ENCODE measurements at places on chromosomes 2 and 18.

GRCh38 chr2:68196120-68196716 lies 38.5 kb downstream of the PNO1 start:
- no peak for DNase-seq

DNA sequence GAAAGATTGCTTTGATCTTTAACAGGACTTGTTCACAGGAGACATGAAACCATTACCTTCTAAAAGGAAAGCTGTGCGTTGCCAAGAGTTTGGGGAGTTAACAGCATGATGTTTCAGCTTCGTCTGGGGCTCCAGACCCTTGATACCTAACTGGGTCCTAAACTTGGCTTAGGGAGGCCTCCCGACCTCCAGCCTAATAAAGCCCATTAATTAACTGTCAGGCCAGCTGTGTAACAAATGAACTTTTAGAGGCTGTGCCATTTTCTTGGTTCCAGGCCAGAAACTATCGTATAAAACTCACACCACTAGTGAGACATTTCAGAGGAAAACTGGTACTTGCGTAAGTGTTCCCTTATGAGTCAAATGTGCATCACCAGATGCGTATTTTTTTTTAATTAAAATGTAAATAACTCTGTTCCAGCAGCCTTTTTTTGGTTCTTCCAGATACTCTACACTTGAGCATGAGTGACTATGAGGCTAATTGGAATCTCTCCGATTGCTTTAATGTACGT lies 236.5 kb downstream of the BCL2 start:
- no peak for DNase-seq

GRCh38 chr18:41265047-41265446 lies 690.0 kb upstream of the PIK3C3 start:
- no peak for DNase-seq

GRCh38 chr2:113175042-113175628 lies 1.4 kb downstream of the PSD4 start:
- DNase-seq, result no peak

DNA sequence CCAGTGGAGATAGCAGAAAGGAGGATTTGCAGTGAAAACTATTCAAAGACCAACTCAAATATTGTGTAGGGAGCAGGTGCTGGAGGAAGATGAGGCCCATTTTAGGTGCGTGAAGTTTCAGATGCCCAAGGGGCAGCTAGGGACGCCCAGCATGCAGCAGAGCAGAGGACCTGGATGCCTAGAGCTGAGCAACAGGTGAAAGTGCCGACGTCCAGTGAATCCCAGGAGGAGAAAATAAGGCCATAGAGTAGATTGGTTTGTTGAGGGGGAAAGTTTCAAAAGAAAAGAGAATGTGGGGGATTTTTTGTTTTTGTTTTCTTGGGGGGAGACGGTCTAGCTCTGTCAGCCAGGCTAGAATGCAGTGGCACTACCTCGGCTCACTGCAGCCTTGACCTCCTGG lies 53.1 kb downstream of the OSBPL1A start:
- no peak for DNase-seq

DNA sequence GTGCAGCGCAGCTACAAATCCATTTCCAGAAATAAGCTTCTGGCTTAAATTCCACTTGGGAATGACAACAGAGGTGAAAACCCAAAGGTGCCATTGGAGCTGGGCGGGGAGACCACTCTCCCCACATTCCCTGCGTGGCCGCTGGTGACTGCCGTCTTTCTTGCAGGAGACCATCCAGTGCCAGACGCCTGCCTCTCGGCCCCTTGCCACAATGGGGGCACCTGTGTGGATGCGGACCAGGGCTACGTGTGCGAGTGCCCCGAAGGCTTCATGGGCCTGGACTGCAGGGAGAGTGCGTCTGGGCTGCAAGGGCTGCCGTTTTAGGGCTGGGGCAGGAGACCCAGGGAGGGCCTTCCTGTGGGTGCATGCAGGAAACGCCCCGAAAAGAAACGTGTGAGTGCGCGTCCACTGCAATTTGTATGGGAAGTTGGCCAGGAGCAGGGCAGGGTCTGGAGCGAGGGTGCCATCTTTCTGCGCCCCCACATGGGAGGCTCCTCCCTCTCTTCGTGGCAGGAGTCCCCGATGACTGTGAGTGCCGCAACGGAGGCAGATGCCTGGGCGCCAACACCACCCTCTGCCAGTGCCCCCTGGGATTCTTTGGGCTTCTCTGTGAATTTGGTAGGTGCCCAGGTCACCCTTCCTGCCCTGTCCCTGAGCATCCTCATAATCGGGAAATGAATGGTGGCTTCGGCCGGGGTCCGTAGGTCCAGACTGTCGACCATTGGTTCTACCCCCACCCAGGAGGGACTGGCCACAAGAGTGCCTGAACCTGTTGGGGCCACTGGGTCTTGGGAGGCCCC lies 49.9 kb downstream of the SNED1 start:
- no peak for DNase-seq

DNA sequence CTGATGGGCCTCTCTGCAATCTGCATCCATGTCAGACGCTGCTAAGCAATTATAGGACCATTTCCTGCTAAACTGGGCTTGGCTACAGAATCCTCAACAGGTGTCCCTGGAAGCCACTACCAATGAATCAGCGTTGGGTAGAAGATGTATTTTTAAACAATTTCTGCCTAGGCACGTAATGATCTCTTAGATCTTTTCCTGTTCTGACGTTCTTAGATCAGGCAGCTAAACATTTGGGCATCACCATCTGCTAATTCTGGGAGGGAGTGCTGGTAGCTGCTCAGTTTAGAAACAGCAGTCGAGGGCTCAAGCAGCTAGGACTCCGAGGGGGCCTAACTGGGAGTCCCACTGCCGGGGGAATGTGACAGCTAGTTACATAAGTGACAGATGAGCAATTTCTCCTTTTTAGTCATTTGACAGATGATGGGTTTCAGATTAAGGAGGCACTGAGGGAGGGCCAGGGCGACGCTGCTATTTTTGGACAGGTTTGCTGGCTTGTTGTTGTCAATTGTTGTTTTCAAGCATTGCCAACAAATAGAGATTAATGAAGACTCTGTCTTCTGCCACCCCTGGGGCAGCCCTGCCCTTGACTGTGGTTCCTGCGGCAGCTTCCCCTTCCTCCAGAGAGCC lies 92.7 kb downstream of the MRO start:
- DNase-seq, result no peak

GRCh38 chr2:19899985-19900930 lies 1.5 kb downstream of the TTC32 start:
- DNase-seq, result no peak

- no peak for DNase-seq
Observed at GRCh38 chr2:133090358-133090757, 420.4 kb upstream of the LYPD1 start.

DNA sequence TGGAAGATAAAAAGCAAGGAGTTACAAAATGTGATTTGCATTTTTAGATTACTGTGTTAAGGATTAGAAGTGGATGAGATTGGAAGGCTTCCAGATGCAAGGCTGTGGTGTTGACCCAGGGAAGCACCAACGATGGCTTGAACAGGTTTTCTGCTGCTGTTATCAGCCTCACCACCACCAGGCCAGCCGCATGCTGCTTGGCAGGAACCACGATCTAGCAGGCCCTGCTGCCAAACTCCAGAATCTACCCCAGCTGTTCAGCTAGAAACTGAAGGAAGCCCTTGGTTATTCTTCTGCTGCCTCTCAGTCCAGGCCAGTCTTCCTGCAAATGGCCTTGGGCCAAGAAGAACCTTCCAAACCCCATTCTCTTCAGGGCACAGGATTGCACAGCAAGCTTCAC lies 133.9 kb downstream of the MTCL1 start:
- no peak for DNase-seq

DNA sequence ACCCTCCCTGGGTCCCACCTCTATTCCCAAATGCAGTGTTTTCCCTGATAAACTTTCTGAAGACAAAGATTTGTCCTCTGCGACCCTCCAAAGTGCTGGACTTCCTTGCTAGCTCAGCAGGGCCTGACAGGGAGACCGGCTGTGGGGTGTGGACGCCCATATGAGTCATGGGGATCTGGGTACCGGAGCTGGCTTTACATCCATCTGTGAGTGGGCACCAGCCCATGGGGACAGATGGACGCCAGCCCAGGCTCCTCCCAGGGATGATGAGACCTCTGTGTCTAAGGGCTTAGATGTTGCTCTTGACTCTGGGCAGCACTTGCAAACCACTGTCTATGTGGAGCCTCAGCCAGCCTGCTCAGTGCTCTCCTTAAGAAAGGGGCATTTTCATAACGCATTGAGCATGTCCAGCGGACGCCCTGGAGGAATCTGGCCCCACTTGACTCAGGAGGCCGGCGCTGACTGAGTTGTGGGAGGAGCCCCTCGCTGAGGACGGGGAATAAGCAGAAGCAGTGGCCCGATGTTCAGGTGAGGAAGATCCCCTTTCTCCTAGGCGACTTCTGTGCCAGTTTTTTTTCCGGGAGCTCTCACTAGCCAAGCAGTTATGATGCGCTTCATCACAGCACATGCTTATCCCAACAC lies 229.4 kb upstream of the MYT1L start:
- DNase-seq, result no peak

DNA sequence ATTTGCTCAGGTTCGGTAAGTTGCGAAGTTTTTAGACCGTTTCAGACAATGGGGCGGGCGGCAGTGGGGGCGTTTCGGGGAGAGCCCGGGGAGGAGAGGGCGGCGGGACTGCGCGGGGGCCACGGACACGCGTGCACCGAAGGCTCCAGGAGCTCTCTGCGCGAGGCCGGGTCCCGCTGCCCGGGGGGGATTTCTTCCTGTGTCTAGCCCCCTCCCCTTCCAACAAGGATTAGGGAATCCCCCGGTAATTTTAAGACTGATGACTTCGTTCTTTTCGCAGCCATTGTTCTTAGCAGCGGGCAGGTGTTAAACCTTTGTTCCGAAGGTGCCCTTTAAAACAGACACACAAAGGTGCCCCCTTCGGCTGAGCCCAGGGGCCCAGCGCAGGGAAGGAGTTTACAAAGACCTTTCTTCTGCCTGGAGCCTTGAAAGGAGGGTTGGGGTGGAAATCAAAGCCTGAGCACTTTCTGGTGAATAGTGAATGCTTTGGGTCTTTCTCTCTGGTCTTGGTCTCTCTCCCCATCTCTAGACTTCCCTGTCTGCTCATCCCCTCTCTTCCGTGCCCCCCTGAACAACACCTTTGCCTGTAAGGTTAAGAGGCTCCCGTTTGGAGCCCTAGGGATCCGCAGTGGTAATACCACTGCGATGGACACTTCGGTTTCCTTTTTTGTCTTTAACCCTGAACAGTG lies 2.1 kb downstream of the TRIB2 start:
- no peak for DNase-seq

GRCh38 chr18:26040051-26040656 lies 50.3 kb downstream of the SS18 start:
- DNase-seq, result no peak

- no peak for DNase-seq
Observed at GRCh38 chr2:128311755-128312341, 6.8 kb downstream of the HS6ST1 start.

DNA sequence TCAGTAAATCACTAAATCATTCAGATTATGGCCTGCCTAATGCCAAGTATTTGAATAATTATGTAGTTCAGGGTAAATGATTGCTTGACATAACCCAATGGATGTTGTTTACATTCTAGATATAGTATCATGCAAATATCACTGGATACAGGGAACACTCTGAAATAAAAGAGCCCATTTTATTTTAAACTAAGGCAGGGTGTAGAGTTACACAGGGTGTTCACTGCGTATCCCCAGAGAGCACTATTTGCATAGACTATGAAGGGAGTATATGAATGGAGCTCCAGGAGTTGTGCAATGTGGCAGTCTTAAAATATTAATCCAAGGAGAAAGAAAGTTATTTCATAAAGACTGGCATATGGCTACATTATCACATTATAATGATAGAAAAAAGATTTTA lies 701.1 kb upstream of the KLHL29 start:
- DNase-seq, result no peak

GRCh38 chr2:3177891-3178577 lies 199.6 kb downstream of the EIPR1 start:
- DNase-seq, result no peak

DNA sequence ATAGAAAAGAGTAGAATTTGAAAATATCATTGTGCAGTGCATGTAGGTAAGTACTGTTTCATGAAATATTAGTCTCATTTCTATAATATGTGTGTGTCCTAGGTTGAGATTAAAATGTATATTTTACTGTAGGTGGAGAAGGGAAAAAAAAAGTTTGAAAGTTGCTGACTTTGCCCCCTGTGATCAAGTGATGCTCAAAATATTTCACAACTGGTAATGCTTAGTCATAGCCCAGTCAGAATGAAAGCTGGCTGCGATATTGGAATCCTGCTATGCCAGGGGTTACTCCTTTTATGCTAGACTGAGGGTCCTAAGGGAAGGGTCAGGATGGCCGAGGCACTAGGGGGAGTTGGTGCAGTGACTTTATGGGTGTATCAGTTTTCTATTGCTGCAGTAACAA lies 19.5 kb upstream of the CFAP36 start:
- no peak for DNase-seq

GRCh38 chr2:38248707-38249106 lies 128.4 kb downstream of the ATL2 start:
- DNase-seq, result no peak

DNA sequence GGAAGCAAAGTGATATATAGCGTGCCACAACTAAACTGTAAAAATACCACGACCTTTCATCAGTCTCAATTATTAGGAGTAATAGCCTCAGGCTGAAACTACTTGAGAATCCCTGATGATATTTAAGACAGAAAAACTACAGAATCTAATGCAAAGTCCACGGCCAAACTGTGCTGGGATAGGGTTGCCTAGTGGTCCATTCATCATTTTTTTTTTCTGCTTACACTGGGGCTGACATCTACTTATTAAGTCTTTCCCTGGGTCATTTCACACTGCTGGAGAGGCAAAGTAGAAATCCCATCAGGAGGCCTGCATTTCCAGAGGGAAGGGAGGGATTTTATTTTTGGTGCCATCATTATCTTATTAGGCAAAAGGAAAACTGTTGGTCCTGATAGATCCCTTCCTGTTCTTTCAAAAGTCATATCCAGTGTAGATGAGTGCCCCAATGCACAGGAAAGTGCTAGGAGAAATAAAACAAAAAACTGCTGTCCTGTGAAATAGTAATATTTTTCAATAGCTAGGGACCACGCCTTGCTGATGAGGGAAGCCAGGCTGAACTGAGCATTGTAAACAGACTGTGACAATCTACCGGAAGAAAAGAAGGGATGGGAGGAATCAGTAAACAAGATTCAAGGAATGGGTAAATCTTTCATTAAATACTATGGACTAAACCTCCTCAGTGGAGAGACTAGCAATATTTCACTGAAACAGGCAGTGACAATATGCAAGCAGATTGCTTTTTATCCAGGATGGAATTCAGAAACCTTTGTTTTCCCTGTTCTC lies 644.3 kb downstream of the IRS1 start:
- no peak for DNase-seq

- no peak for DNase-seq
Observed at GRCh38 chr18:44729631-44730101, 49.0 kb downstream of the SETBP1 start.
